Astrocyte of the spinal cord (primary cell): ENCODE measurements at places on chromosomes 2 and 18.

- no peak for DNase-seq
Observed at GRCh38 chr2:85291425-85292023, 36.3 kb downstream of the TGOLN2 start.

GRCh38 chr2:23503097-23503496 lies 118.1 kb downstream of the KLHL29 start:
- no peak for DNase-seq

DNA sequence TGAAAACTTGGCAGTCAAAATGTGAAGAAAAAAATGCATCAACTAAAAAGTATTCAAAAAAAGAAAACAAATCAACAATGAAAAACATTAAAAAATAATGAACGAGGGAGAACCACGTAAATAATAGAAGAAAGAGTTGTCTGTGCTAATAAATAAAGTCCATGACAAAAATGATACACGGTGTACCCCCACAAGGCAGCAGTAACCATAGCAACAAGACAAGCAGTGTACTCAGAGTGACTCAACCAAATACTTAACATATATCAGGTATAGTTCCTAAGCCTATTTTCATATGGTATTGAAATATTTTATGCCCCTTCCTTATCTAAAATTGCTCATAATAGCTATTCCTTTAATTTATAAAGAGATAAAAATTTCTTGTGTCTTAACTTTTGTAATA lies 162.3 kb upstream of the TMEM200C start:
- DNase-seq, result peak; percentile 48

DNA sequence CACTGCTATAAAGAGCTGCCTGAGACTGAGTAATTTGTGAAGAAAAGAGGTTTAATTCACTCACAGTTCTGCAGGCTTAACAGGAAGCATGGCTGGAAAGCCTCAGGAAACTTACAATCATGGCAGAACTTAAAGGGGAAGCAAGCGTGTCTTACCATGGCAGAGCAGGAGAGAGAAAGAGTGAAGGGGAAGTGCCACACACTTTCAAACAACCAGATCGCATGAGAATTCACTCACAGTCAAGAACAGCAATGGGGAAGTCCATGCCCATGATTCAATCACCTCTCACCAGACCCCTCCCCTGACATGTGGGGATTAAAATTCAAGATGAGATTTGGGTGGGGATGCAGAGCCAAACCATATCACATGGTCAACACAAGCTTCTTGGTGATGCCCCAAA lies 34.7 kb upstream of the CDK5R2 start:
- DNase-seq, result no peak

GRCh38 chr2:172889768-172890430 lies 154.3 kb downstream of the RAPGEF4 start:
- DNase-seq, result no peak

- peak; percentile 51 for DNase-seq
Observed at GRCh38 chr2:161905389-161906046, 168.5 kb downstream of the DPP4 start.

GRCh38 chr2:175111200-175111657 lies 56.8 kb downstream of the ATF2 start:
- peak; percentile 58 for DNase-seq
